ENCODE measurements at places on chromosomes 6 and 20.

GRCh38 chr20:63568986-63569949 lies 4.8 kb downstream of the HELZ2 start:
- DNase-seq, result no peak

- no peak for DNase-seq
These were observed 23.7 kb upstream of the RBPJL start for GRCh38 chr20:45282700-45283550.

DNA sequence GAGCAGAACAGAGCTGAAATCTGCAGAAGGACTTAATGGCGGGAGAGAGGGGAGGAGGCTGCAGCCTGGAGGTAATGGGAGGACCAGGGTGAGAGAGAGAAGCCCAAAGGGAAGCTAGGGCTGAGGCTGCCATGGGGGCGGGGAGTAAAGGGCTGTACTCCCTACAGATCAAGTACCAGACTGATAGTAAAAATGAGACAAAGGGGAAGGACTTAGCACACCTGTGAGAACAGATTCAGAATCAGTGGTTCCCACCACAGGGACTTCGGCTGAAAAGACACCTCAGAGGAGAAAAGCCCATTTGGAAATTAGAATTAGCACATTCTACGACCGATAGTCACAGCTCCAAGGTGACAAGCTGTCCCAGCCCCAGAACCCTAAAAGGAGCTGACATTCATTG lies 6.4 kb upstream of the TBXT start:
- no peak for DNase-seq

DNA sequence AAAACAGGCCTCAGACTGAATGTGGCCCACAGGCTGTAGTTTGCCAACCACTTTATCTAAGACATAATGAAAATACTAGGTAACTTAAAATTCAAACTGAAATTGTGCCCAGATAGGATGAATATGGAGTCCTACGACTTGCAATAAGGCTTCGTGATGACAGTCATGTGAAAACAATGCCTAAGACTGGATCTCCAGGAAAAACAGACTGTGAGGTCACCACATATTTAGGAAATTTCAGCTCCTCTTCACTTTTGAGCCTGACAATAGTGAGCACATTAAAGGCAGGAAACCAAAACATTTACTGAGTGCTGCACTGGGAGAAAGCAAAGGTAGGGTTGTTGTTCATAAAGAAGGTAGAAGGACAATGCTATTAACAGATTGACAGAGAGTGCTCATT lies 50.0 kb downstream of the RTN4IP1 start:
- DNase-seq, result no peak

DNA sequence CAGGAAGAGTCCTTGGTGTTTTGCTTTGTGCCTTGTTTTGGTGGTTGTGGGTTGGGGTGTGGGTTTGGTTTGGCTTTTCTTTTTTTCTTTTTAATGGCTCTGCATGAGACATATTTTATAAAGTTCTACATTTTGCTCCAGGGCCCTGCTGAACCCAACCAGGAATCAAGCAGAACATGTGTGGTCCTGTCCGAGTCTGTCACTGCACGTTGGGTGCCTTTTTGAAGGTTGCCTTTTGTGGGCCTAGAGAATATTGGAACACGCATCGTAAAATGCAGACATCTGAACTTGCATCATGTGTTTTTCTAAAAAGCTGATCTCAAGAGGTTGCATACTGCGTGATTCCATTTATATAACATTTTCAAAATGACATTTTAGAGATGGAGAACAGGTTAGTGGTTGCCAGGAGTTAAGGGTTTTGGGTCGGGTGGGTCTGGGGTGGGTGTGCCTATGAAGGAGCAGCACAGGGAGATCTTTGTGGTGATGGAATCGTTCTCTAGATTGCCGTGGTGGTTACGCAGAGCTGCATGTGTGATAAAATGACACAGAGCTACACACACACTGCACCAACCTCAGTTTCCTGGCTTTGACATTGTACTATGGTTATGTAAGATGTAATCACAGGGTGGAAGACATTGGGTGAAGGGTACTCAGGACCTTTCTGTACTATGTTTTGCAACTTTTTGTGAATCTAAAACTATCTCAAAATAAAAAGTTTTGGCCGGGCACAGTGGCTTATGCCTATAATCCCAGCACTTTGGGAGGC lies 80.2 kb downstream of the EYA2 start:
- no peak for DNase-seq

GRCh38 chr20:51487565-51488268 lies 54.8 kb downstream of the NFATC2 start:
- no peak for DNase-seq

DNA sequence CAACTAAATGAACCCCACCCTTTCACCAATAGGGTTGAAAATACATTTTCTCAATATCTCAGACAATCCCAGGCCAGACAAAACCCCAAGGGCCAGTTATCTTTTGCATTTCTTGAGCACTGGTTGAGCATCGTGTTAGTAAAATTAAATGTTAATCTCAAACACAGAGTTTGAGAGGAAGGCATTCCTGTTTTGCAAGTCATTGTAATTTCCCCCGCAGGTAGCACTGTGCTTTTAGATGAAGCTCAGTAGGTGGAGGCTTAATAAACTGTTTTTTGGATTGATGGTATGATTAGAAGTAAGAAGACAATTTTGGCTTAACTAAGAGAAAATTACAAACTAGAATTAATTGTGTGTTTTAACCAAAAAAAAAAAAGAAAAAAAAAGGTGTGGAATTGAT lies 998.6 kb upstream of the FLRT3 start:
- no peak for DNase-seq

DNA sequence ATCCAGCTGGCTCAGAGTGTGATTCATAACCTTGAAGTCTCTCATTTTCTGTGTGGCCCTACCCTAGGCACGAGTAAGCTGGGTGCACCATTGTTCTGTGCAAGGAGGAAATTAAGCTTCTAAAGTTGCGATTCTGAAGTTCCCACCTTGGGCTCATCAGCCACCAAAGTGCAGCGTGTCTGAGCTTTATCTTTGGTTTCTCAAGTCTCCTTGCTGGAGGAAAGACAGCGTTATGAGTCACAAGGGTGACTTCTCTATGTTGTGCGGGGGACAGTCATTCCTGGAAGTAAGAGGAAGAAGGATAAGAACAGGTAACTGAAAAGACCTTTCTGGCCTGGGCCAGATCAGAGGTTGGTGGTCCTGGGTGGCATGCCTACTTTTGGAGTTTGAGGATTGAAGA lies 16.8 kb downstream of the MRAP2 start:
- DNase-seq, result no peak

DNA sequence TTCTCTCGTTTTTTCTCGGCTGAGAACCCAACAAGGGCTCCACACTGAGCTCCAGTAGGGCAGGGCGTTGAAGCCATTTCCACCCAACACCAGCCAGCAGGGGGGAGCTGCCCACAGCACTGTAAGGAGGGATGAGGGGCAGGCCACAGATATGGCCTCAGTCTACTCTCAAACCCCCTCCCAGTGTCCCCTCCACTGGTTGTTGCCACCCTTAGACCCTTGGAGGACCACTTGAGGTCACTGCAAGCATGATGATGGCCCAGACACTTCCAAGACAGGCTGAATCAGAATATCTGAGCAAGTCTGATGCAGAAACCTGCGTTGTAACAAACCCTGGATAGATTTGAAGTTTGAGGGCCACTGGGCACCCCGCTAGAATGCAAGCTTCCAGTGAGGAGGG lies 217.0 kb upstream of the CST7 start:
- DNase-seq, result no peak
